ENCODE measurements at places on chromosomes 16 and 17.

GRCh38 chr17:2954898-2955445 is 108.4 kb downstream of the OR1D5 start:
- DNase-seq: peak; percentile 98

GRCh38 chr17:19660219-19660870 is 11.8 kb downstream of the ALDH3A2 start:
- no peak for DNase-seq

- no peak for DNase-seq
Measured at GRCh38 chr17:57402681-57403180, 146.4 kb downstream of the MSI2 start.

DNA sequence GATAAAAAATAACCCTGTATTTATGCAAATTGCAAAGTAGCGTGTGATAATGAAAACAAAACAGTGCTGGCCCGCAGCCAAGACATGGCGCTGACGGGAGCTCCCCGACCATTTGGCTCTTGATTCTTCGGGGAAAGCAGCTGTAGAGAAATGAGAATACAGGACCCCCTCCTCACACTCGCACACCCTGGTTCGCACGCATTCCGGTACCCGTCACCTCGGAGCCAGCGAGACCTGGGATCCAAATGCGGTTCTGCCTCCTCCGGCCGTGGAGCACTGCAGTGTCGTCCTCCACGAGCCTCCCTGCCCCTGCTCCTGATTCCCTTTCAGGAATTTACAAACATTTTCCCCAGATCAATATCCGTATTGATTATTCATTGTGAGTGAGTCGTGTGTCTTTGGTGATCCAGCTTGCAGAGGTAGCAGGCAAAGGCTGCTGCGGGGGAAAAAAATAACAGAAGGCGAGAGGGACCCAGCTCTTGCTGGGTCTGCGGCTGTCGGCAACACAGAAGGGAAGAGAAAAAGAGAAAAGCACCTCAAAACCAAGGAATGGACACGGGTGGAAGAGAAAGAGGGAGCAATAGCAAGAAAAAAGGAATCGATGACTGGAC is 184.1 kb upstream of the ZFHX3 start:
- no peak for DNase-seq

- no peak for DNase-seq
Measured at GRCh38 chr16:57556941-57557541, 14.6 kb downstream of the ADGRG5 start.

DNA sequence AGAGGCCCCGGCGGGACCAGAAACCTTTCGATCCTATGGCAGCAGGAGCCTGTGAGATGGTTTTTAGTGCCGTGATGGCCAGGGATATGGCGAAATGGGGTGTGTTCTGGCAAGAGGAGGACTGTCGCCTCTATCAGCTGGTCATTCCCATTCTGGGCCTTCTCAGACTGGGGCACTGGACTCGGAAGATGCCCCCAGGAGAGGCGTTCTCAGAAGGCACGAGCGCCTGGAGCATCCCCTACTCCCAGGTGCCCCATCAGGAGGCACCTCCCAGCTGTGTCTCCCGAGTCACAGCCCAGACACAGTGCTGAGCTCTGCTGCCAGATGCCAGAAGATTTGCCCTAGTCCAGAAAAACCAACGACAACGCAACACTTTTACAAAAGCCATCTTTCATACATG is 54.6 kb upstream of the ENDOV start:
- no peak for DNase-seq
